ENCODE measurements at places on chromosomes 1 and 21.
A peak's percentile ranks its signal among the peaks of the same experiment; 100 is the strongest.

GRCh38 chr1:109267743-109268300 lies 15.1 kb downstream of the PSRC1 start:
- DNase-seq, result no peak

- no peak for DNase-seq
These were observed 20.9 kb downstream of the TMED5 start for GRCh38 chr1:93159337-93159736.

DNA sequence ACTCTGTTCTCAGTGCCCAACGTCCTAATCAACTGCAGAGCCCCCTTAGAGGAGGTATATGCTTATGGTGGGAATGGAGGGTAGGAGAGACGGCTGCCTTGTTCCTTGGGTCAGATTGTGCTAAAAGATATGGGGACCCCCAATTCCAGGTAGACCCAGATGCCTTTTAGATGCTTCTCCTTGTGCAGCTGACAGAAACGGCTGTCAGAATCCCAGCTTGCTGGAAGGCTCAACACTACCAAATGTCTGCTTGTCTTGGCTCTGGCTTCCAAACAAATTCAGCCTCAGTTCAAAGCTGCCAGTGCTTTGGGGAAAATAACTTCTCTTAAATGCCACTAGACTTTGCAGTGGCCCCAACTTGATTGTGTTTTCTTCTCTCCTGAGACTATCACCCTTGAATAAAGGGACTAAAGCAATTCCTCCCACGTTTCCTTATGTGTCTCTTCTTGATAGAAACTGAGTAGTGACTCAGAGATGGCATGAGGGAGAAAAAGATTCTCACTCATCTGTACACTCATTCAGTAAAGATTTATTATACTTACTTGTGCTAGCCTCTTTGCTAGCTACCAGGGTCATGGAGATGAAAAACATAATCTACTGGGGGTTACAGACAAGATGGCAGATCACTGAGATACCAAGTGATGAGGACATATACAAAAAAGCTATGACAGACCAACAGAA lies 3.4 kb upstream of the RNF19B start:
- no peak for DNase-seq

GRCh38 chr1:47532921-47533792 lies 95.3 kb downstream of the FOXD2 start:
- no peak for DNase-seq

- no peak for DNase-seq
These were observed 398.5 kb upstream of the VAMP3 start for GRCh38 chr1:7372477-7373120.

DNA sequence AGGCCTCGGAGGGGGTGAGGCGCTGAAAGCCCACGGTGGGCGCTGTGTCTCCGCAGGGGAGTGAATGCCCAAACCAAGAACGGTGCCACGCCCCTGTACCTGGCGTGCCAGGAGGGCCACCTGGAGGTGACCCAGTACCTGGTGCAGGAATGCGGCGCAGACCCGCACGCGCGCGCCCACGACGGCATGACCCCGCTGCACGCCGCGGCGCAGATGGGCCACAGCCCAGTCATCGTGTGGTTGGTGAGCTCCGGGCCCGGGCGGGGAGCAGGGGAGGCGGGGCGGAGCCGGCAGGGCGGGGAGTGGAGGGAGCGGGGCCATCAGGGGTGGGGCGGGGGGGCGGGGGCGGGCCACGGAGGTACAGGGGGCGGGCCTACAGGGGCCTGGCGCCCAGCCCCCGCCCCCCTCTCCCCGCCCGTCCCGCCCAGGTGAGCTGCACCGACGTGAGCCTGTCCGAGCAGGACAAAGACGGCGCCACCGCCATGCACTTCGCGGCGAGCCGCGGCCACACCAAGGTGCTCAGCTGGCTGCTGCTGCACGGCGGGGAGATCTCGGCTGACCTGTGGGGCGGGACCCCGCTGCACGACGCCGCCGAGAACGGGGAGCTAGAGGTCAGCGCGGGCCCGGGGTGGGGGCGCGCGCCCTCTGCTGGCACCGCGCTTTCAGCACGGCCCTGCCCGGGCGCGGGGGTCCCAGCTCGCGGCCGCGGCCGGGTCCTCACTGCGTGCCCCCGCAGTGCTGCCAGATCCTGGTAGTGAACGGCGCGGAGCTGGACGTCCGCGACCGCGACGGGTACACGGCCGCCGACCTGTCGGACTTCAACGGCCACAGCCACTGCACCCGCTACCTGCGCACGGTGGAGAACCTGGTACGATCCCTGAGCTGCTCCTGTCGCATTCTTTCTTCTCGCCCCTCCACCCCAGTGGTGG lies 15.9 kb downstream of the ESPN start:
- peak; percentile 82 for DNase-seq

GRCh38 chr1:76501586-76502219 lies 365.6 kb upstream of the ST6GALNAC5 start:
- DNase-seq, result no peak

DNA sequence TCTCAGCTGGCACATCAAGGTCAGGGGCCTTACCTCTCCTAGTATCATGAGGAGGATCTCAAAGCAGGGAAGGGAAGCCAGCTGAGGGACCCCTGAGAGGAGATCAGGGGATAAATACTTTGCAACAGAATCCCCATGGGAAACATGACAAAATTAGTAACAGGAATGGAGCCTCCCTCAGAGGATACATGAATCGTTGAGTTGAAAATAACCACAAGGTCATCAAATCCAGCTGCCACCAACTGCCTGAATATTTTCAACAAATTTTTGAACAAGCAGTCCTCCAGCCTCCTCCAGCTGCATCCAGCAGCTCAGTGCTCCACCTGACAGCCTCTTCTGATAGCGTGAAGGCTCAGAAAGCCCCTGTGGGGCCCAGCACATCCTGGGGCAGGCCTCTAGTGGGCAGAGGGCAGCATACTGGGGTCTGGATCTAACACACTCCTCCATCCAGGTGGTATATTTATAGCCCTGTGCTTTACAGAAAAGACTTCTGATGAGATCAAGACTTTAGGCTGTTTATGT lies 404.3 kb downstream of the NTNG1 start:
- no peak for DNase-seq
